ENCODE measurements at places on chromosomes 4 and X. TPM values are rescaled to one million over a fixed set of nuclear protein-coding genes. Genes with fewer than 3 reads are reported as not detected.

Gene GIMD1
- not detected for total RNA-seq

Gene SSX4B
- not detected for total RNA-seq

Gene IL1RAPL2
- total RNA-seq = not detected

Gene SPANXA2
- total RNA-seq = 0.28 TPM

Gene TEX13B
- total RNA-seq = not detected

Gene TMEM144
- total RNA-seq = 9.2 TPM

Gene RGN
- total RNA-seq = 3.3 TPM

Gene NAT8L
- 0.09 TPM for total RNA-seq

Gene TMEM31
- total RNA-seq = 0.14 TPM

Gene MAGEC3
- not detected for total RNA-seq

Gene MAGEB6
- total RNA-seq = not detected

Gene SOD3
- total RNA-seq = 12.2 TPM

Gene FAM184B
- total RNA-seq = under 0.01 TPM

Gene ACE2
- total RNA-seq = under 0.01 TPM

Gene CDS1
- total RNA-seq = 0.28 TPM

Gene ARHGAP36
- total RNA-seq = not detected

Gene HGFAC
- not detected for total RNA-seq

Gene GAGE12H
- not detected for total RNA-seq

Gene PRRG1
- 11.1 TPM for total RNA-seq

Gene CXorf58
- not detected for total RNA-seq

Gene CENPVL2
- total RNA-seq = not detected

Gene PABPC4L
- total RNA-seq = 1.5 TPM

Gene GPR143
- total RNA-seq = not detected

Gene MUC7
- total RNA-seq = not detected

Gene ETNPPL
- not detected for total RNA-seq

Gene HSFX1
- total RNA-seq = 0.37 TPM

Gene TMA16
- 24.6 TPM for total RNA-seq

Gene SPACA5
- total RNA-seq = not detected

Gene RNF212
- total RNA-seq = 0.28 TPM

Gene LINC00632
- total RNA-seq = 6.2 TPM

Gene MMRN1
- 0.14 TPM for total RNA-seq

Gene SLC25A31
- not detected for total RNA-seq

Gene DNASE1L1
- total RNA-seq = 65.9 TPM

All from smooth muscle cell of bladder (primary cell).